ENCODE measurements at places on chromosomes 13 and 19.

DNA sequence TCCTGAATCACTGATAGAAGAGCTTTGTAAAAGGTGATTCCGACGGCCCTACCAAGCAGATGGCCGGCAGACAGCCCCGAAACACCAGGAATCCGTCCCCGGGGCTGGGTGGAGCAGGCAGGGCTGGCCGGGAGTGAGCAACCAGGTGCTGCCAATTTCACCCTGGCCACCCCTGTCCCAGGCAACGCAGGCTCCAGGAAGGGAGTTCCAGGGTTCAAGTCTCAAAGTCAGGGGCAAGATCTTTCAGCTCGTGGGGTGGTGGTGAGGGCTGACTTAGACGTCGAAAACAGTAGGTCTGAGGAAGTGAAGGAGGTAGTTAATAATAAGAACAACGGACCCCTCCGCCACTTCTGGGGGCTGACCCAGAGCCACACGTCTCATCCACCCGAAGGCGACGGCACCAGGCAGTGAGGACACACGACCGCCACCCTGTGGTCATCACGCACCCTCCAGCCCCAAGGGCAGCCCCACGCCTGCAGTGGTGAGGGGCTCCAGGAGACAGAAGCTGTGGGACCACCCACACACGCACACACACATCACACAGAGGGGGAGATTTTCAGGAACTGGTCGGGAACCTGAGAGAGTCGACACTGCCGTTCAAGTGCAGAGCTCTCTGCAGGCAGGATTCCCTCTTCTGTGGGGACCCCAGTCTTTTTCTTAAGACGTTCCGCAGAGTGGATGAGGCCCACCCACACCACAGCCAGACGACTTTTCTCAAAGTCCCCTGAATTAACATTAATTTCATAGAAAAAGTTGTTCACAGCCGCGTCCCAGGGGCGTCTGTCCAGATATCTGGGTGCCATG lies 67.2 kb downstream of the SPACA7 start:
- no peak for DNase-seq

DNA sequence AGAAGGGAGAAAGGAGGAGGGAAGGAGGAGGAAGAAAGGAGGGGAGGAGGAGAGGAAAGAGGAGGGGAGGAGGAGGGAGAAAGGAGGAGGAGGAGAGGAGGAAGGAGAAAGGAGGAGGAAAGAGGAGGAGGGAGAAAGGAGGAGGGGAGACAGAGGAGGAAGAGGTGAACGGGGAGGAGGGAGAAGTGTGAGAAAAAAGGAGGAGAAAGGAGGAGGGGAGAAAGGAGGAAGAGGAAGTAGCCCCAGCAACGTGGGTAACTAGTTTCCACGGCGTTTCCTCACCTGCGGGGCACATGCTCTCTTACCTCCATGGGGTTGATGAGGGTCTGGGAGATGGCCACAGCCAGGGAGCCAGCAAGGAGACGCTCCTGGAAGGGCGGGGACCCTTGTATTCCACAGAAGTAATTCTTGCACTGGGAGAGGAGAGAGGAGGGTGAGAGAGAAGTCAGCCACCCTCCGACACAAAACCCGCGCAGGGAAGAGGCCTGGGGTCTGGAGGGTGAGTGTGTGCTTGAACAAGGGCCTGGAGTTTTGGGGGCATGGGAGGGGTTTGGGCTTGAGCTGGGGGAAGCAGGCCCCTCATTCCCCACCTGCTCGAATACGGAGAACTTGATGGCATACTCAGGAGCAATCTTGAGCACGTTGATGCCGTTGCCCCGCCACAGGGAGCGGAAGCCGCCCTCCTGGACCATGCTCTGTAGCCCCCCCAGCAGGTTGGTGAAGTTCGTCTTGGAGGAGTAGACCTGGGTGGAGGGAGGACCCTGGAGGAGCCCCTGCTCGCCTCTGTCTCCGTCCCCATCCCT lies 3.9 kb downstream of the SLC25A41 start:
- no peak for DNase-seq

DNA sequence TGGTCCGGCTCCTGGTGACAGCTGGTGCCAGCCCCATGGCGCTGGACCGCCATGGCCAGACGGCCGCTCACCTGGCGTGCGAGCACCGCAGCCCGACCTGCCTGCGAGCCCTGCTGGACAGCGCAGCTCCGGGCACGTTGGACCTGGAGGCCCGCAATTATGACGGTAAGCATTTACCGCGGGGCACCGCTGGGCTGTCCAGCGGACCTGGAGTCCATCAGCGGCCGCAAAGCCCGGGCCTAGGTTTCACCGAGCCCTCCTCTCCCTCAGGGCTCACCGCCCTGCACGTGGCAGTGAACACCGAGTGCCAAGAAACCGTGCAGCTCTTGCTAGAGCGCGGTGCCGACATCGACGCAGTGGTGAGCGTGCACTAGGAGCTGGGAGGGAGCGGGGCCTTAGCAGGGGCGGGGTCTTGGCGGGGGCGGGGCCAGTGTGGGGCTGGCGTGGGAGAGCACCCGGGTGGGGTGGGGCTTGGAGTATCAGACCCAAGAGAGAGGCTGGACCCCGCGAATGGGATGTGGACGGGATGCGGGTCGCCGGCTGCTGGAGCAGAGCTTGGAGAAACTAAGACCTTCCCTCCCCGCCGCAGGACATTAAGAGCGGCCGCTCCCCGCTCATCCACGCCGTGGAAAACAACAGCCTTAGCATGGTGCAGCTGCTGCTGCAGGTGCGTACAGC lies 8.7 kb downstream of the BCL3 start:
- no peak for DNase-seq

DNA sequence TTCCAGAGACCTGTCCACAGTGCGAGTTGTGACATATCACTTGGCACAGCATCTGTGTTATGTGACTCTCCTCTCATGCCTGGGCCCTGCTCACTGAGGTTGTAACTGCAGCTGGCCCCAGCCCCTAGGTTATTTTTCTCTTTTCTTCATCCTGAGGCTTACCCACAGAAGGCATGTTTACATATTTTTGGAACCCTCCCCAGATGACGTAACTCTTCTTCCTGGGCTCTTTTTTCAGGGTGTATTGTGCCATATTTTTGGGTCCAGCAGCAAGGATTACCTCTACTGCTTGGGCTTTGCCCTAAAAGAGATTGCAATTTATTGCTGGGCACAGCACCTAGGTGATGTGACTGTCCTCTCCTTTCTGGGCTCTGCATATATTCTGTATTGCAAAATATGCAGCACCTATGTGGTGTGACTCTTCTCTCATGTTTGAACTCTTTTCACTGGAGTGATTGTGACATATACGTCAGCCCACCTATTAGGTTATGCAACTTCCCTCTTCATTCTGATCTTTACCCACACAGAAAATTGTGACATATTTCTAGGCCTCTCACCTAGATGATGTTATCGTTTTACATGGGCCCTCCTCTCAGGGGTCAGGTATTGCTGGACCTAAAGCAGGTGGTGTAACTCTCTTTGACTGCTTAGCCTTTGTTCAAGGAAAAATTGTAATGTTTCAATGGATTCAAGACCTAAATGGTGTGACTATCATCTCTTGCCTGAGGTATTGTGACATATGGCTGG lies 64.5 kb upstream of the ZNF724 start:
- DNase-seq = no peak

DNA sequence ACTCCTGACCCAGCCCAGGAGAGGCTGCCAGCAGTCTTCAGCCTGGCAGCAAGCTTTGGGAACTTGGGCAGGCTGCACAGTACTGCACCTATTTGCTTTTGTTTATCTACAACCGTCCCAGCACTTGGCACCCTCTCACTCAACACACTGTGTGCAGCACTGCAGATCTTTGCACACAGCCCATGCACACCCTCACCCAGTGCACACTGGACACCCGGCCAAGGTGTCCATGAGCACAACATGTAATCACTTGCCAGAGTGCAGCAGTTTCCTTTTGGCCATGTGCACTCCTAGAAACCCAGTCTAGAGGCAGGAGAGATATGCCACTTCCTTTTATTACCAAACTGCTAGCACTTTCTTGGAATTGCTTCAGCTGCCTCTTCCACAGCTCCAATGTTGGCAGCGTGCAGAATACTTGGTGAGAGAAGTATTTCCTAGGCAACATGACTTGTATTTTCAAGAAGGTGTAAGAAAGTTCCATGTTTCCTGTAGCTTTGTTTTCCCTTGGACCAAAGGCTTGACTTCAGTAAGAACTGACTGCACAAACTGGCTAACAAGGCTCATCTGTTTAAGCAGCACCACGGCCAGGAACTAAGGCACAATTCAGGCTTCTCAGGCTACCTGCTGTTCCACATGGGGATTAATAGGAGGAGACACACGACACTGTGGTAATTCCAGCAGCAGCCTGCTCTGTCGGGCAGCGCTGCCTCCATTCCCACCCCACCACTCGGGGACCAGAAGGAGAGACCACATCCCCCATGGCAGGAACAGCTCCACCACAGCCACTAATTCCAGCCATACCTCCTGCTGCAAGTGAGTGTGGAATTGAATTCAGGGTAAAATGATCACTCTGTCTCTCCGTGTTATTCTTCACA lies 15.3 kb downstream of the ATP7B start:
- no peak for DNase-seq

- DNase-seq = no peak
These were observed 333.4 kb downstream of the ITGBL1 start for GRCh38 chr13:101785858-101786257.

- DNase-seq = no peak
These were observed 296.4 kb downstream of the DNAJC15 start for GRCh38 chr13:43319617-43320444.

- no peak for DNase-seq
These were observed 99.0 kb downstream of the PCDH20 start for GRCh38 chr13:61316647-61317046.

Measured in CD4-positive, alpha-beta T cell treated with Interleukin-6 for 4 hours (primary cell).